ENCODE measurements at places on chromosomes 3 and 15. TPM values are rescaled to one million over a fixed set of nuclear protein-coding genes. Genes with fewer than 3 reads are reported as not detected.

- no peak overlapping the region for H3K4me3 ChIP-seq
- H3K27me3 ChIP-seq = peaks cover 4% of the 10 kb centered on the region
- H3K36me3 ChIP-seq = no peaks in the 10 kb centered on the region
- H3K4me1 ChIP-seq = no peaks in the 10 kb centered on the region
- no peak overlapping the region for H3K27ac ChIP-seq
Measured at GRCh38 chr15:38758043-38758442, 193.4 kb upstream of the RASGRP1 start.

FBXO40 gene
- total RNA-seq = not detected

DTWD1 gene
- total RNA-seq = 33.8 TPM

DNA sequence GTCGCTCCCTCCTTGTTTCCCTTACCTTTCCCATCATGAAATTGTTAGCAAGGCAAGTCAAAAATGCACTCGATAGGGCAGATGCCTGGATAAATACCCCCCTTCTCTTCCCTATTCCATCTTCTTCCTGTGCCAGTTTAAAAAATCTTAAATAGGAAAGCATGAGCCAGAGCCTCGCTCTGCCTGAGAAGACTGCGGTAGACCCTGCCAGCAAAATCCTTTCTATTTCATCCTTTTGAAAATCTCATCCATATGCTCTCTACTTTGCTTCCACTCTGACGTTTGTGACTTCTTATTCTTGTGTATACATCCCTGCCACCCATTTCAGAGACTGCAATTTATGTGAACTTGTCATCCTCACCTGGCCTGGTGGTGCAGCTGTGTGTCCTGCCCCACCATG lies 114.6 kb upstream of the ETV5 start:
- no peak overlapping the region for H3K27ac ChIP-seq
- H3K4me1 ChIP-seq = no peaks in the 10 kb centered on the region
- no peaks in the 10 kb centered on the region for H3K36me3 ChIP-seq
- H3K27me3 ChIP-seq = peaks cover 61% of the 10 kb centered on the region
- DNase-seq = no peak

- H3K4me1 ChIP-seq = no peaks in the 10 kb centered on the region
- H3K36me3 ChIP-seq = peaks cover 39% of the 10 kb centered on the region
- no peaks in the 10 kb centered on the region for H3K27me3 ChIP-seq
- DNase-seq = no peak
- H3K4me3 ChIP-seq = no peak overlapping the region
- no peak overlapping the region for H3K27ac ChIP-seq
Measured at GRCh38 chr15:82132742-82133141, 86.9 kb upstream of the MEX3B start.

DNA sequence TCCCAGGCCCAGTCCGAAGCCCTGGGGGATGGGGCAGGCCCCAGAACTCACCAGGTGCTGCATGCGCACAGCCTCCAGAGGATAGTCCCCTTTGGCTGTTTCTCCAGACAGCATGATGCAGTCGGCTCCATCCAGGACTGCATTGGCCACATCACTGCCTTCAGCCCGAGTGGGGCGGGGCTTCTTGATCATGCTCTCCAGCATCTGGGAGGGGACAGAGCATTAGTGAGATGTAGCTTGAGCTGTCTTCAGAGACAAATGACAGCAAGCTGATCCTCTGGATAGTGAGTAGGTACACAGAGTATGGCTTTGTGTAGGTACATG lies 9.1 kb upstream of the GRAMD2A start:
- H3K4me3 ChIP-seq = no peak overlapping the region
- H3K27me3 ChIP-seq = no peaks in the 10 kb centered on the region
- H3K36me3 ChIP-seq = peaks cover 98% of the 10 kb centered on the region

GRCh38 chr15:42285034-42285433 lies 11.8 kb upstream of the TMEM87A start:
- no peak for DNase-seq
- peaks cover 8% of the 10 kb centered on the region for H3K4me1 ChIP-seq
- no peak overlapping the region for H3K27ac ChIP-seq
- H3K36me3 ChIP-seq = peaks cover 9% of the 10 kb centered on the region
- H3K27me3 ChIP-seq = no peaks in the 10 kb centered on the region

Measured in K562 (cell line).